ENCODE measurements at places on chromosomes 1 and 21. TPM values are rescaled to one million over a fixed set of nuclear protein-coding genes. Genes with fewer than 3 reads are reported as not detected.

GRCh38 chr1:162854245-162854882 lies 6.6 kb downstream of the CCDC190 start:
- no peak overlapping the region for H3K27ac ChIP-seq
- no peaks in the 10 kb centered on the region for H3K27me3 ChIP-seq
- H3K4me1 ChIP-seq: no peaks in the 10 kb centered on the region
- no peak overlapping the region for H3K4me3 ChIP-seq

DNA sequence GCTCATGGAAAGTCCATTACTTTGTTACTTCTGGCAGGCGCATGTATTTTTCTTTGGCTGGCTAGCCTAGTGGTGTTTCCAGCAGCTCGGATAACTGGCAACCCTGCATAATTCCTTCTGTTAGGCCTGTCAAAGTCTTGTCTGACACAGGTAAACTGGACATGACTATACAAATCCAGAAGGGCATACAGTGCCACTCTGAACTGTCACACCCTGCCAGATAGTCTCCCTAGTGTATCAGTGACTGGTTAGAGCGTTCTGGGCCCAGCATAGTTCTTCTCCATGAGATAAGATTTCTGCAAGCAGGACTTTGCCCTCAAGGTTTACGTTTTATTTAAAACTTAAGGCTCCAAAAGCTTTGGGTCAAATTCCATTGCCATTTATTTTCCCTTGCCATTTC lies 177.7 kb upstream of the GORAB start:
- peaks cover 38% of the 10 kb centered on the region for H3K4me1 ChIP-seq
- peak overlapping the region; percentile 39 for H3K27ac ChIP-seq
- no peak for DNase-seq
- H3K27me3 ChIP-seq: no peaks in the 10 kb centered on the region
- H3K4me3 ChIP-seq: no peak overlapping the region

DNA sequence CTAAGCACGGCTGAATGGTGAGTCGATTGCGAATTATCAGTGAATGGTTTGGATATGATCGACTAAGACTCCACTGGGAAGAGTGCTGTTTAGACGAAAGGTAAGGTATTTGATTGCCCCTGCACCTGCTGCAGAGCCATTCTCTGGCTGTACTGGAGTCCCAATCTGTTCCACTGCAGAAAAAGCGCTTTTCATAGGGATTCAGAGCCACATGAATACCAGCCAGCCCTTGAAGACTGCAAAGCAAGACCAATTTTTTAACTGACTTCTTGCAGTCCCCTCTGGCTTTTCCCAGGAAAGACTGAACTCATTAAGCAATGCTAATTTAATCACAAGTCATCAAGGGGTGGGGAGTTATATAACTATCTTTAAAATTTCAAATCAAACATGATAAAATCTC lies 1.3 kb downstream of the GREM2 start:
- DNase-seq: no peak
- H3K4me1 ChIP-seq: no peaks in the 10 kb centered on the region
- no peaks in the 10 kb centered on the region for H3K27me3 ChIP-seq
- H3K4me3 ChIP-seq: no peak overlapping the region

- H3K4me3 ChIP-seq: no peak overlapping the region
- no peaks in the 10 kb centered on the region for H3K4me1 ChIP-seq
- DNase-seq: no peak
Observed at GRCh38 chr1:53704804-53705445, 34.0 kb downstream of the GLIS1 start.

- peaks cover 14% of the 10 kb centered on the region for H3K36me3 ChIP-seq
- H3K27ac ChIP-seq: no peak overlapping the region
- H3K4me3 ChIP-seq: no peak overlapping the region
- peaks cover 13% of the 10 kb centered on the region for H3K4me1 ChIP-seq
Observed at GRCh38 chr1:35570589-35571137, 2.5 kb upstream of the TFAP2E start.

- no peak overlapping the region for H3K4me3 ChIP-seq
- H3K36me3 ChIP-seq: peaks cover 4% of the 10 kb centered on the region
- H3K27me3 ChIP-seq: no peaks in the 10 kb centered on the region
Observed at GRCh38 chr1:51863384-51863783, 15.1 kb downstream of the NRDC start.

DNA sequence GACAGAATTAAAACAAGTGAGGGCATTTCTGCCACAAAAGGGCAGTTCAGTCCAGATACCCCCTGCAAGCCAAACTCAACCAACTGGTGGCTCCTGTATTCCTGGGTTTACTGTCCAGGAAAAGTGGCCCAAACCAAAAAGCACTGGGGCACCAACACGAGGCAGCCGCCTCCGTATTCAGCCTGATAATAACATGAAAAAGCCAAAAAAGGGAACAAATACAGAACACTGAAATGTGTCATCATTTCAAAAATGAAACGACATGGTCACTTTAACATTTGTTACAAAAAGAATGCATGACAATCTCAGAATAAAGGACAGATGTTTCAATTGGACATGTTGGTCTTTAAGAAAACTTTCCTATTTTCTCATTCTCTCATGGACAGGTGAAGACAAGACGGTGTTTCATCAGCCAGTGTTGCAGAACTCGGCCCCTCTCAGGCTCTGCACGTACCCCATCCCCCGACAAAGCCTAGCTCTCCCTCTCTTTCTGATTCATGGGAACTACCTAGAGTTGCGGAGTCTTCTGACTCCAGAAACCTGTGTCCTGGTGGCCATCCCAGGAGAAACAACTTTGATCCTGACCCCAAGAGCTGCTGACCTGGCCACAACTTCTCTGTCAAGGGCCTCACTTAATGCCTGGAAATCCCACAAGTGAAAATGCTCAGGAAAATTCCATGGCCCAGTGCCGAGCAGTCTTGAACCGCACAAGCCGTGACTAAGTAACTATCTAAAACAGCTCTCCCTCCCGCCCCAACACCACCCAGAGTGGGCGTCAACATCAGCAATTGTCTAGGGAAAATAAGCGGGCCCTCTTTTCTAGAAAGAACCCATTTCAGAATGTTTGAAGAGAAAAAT lies 27.1 kb downstream of the ZBTB17 start:
- no peaks in the 10 kb centered on the region for H3K27me3 ChIP-seq
- H3K4me3 ChIP-seq: peak overlapping the region; percentile 37
- peak overlapping the region; percentile 87 for H3K27ac ChIP-seq
- peak; percentile 77 for DNase-seq
- peaks cover 45% of the 10 kb centered on the region for H3K36me3 ChIP-seq

DNA sequence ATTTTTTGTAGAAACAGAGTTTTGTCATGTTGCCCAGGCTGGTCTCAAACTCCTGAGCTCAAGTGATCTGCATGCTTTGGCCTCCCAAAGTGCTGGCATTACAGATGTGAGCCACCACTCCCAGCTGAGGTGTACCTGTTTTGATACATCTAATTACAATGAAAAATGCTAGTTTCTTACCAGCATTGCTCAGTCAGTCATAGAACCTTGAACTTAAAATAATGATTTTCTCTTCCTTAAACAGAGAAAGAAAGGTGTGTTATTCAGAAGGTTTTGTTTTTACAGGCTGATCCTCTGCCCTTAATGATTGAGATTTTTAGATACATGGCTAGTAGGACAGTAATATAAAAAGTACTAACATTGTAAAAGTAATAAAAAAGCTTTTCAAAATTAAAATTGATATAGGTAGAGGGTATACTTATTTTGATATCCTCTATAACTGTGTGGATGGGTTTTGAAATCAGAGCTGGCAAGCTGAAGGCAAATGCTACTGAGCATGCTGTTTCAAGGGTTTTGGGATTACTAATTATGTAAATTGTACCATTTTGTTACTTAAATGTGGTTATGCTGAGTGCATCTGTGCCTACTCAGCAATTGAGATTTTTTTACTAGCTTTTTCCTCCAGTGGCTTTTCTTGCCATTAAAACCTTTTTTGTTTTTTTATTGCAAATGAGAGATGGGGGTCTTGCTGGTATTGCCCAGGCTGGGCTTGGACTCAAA lies 16.1 kb downstream of the PRRC2C start:
- DNase-seq: no peak
- H3K4me1 ChIP-seq: no peaks in the 10 kb centered on the region
- H3K27me3 ChIP-seq: no peaks in the 10 kb centered on the region
- no peak overlapping the region for H3K27ac ChIP-seq
- no peaks in the 10 kb centered on the region for H3K36me3 ChIP-seq

The DLGAP3 gene
- not detected for total RNA-seq

The ABCG1 gene
- total RNA-seq: 13.5 TPM

The LMOD1 gene
- 5.9 TPM for total RNA-seq
